ENCODE measurements at places on chromosomes 2 and 18.

DNA sequence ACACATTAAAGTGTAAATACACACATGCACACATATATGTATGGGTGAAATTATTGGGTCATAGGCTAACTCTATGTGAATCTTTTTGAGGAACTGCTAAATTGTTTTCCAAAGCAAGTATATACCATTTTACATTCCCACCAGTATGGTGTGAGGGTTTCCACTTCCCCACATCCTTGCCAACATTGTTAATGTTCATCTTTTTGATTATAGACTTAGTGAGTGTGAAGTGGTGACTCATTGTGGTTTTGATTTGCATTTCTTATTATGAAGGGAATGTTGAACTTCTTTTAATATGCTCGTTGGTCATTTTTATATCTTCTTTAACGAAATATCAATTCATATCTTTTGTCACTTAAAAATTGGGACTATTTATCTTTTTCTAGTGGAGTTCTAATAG is 181.8 kb upstream of the GCFC2 start:
- DNase-seq, result no peak

GRCh38 chr2:58146707-58147106 is 94.4 kb downstream of the FANCL start:
- DNase-seq, result no peak

DNA sequence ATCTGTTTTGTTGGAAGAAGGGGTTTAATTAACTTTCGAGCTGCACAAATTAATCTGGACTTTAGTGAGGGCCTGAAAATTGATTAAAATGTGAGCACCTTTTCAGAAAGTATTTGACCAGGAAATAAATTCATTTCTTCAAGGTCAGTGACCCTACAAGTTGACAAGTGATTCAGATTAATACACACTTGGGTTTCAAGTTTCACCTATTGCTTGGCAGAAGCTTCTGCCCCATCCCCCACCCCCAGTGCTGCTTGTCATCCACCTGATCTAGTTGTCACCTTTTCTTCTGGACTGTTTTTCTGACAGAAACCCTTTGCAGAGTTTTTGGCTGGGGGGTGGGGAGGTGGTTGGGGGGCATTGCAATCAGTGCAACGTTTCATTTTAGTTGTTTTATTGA is 46.2 kb downstream of the RPRM start:
- DNase-seq, result no peak

DNA sequence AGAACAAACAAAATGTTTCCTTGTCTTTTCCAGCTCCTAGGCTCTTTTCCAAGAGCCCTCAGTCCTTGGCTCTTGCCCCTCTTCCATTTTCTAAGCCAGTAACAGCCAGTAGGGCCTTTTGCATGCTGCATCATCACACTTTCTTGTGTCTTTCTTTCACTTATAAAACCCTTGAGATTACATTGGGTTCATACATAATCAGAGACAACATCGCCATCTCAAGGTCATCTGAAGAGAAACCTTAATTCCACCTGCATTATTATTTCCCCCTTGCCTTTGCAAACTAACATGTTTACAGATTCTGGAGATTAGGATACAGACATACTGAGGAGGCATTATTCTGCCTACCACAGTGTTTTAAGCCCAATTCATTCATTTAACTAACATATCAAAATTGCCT is 697.3 kb downstream of the TRIB2 start:
- no peak for DNase-seq

- DNase-seq, result no peak
Measured at GRCh38 chr18:66168685-66169235, 417.9 kb downstream of the CDH7 start.

- DNase-seq, result no peak
Measured at GRCh38 chr18:73164430-73164829, 296.6 kb upstream of the NETO1 start.

DNA sequence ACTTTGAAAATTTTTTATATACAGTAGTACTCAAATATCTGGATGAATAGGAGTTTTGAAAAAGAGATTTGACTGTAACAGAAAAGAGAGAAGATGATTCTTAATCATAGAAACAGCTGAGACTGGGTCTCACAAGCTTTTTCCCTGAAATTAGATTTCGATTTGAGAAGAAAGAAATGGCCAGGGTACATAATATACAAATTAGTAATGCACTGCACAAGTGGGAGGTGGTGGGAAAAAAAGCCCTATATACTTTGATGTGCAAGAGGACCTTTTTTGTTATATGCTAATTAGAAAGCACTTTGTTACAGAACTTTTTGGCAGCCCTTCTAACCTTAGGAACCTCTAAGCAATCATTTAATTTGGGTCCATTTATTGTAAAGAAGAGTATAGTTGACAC is 62.9 kb downstream of the EML4 start:
- no peak for DNase-seq

GRCh38 chr2:2898744-2899143 is 478.9 kb downstream of the EIPR1 start:
- DNase-seq, result no peak

GRCh38 chr2:46563186-46563585 is 83.8 kb downstream of the TMEM247 start:
- no peak for DNase-seq

DNA sequence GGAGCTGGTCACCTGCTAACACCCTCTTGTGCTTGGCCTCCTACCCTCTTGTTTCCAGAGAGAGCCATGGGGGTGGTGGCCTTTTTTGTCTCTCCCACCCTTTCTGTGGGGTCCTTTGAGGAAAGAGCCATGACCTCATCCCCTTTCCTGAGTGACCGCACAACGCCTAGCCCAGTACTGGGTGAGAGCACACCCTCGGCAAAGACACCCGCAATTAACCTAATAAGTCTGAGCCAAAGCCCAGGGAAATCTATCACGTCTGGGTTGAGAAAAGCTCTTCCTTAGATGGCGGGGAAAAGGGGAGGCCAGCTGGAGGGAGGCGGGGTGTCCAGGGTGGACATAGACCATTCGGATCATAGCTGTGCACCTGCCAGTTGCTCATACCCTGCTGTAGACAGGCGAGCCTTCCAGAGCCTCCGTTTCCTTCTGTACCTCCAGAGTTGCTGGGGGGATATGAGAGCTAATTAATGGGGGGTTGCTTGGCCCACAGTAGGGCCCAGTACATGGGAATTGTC is 93.7 kb upstream of the MCFD2 start:
- no peak for DNase-seq

- no peak for DNase-seq
Measured at GRCh38 chr18:3250237-3251107, 2.9 kb downstream of the MYL12A start.

DNA sequence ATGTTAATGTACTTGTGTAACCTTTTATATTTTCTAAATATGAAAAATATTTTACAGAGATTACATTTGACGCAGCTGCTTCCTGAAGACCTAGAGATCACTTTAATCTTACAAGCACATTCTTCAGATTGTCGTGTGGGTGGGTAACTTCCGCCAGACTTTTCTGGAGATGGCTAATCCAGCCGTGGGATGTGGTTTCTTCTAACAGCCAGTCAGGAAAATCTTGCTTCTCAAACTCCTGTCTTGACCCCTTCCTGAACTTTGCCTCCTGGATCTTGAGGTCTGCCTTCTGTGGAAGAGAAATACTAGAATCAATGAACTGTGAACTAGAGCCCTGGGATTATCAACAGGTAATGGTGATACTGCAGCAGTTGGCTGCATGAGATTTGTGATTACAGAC is 401.6 kb upstream of the TNP1 start:
- DNase-seq, result no peak

DNA sequence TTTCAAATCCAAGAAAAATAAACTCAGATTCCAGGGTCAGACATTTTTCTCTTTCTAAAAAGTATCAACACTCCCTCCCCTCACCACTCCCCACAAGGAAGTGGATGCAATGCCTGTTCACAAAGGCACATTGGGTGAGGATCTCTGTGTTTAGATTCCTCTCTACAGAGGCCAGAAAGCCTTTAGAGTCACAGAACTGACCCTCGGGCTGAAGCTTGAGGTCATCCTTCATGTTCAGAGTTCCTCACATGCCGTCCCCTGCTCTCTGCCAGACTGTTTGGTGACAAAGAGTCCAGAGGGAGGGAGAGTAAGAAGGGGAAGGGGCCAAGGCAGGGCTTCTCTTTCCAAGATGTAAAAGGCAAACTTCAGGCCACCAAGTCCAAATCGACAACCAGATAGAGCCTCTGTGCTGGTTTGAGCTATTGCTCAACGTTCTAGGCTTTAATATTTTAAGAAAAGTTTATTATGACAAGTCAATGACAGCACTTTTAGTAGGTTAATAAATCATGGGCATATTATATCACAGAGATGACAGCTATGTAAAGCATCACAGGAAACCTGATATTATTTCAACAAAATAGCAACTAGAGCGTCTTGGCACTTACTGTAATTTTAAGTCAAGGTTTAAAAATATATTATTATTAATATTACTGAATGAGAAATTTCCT is 269.4 kb downstream of the ETAA1 start:
- no peak for DNase-seq

All from activated effector memory CD4-positive, alpha-beta T cell treated with Interleukin-2 at 50 U/mL for 16 hours (primary cell).